Fibroblast of the aortic adventitia (primary cell): ENCODE measurements at places on chromosomes 3 and 15.
A peak's percentile ranks its signal among the peaks of the same experiment; 100 is the strongest.

DNA sequence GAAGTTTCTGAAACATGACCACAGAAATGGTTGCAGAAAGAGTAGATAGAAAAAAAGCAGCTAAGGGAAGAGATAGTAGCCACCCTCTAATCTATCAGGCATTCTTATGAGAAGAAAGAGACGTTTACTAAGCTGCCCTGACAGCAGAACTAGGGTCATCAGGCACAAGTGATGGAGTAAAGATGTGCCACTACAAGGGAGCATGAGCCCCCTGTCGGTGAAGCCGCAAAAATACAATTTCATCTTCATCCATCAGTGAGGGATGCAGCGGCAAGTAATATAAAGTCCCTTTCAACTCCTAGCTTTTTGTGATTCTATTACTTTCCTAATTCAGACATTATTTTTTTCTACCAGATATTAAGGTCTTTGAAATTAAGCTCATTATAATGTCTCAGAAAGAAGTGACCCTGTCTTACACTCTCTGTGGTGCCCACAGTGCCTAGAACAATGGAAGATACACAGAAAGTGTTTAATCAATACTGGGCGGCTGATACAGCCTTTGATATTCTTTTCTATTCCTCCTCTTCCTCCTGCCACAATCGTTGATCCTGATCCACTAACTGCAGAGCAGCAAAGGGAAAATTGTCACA lies 651.6 kb downstream of the NTRK3 start:
- peak; percentile 35 for DNase-seq

- DNase-seq = no peak
Measured at GRCh38 chr3:162112719-162113118, 616.1 kb downstream of the OTOL1 start.

DNA sequence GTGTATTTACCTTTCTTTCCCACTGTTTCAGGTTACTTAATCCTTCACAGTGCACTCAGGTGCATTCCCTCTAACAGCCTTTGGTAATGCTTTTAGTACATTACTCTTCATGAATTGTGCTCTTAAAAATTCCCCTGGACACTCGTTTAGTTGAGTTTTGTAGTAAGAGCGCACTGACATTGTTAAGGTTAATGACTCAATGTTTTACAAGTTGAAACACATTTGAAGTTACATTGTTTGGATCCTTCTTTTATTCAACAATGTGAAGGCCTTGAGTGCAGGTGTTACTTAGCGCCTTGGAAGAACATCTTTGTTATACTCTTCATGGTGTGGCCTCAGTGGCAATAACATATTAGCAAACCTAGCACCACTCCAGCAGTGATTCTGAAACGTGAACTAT lies 739.6 kb downstream of the NAALADL2 start:
- no peak for DNase-seq

- DNase-seq = no peak
Measured at GRCh38 chr15:81105545-81105944, 28.5 kb upstream of the CFAP161 start.

DNA sequence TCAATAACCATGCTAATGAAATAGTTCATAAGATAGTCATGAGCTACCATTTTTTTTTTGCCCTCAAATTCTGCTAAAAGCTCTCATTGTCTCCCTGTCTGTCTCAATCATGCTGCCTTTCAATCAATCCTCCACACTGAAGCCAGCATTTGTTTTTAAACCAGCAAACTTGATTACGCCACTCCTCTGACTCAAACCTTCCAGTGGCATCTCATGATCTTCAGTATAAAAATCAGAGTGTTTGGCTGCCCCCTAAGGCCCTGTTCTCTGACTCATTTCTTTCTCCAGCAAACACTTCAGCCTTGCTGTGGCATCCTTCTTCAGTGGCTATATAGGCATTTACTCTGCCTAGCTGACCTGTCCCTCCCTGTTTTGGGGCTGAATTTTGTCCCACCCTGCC lies 36.0 kb upstream of the EOMES start:
- DNase-seq = peak; percentile 59

GRCh38 chr3:145983101-145983500 lies 177.9 kb downstream of the PLOD2 start:
- no peak for DNase-seq
